ENCODE measurements at places on chromosomes 3 and 15.

- DNase-seq = no peak
Observed at GRCh38 chr3:120678331-120678947, 3.6 kb downstream of the HGD start.

GRCh38 chr3:61066800-61067199, 184.5 kb downstream of the FHIT start:
- DNase-seq = no peak

DNA sequence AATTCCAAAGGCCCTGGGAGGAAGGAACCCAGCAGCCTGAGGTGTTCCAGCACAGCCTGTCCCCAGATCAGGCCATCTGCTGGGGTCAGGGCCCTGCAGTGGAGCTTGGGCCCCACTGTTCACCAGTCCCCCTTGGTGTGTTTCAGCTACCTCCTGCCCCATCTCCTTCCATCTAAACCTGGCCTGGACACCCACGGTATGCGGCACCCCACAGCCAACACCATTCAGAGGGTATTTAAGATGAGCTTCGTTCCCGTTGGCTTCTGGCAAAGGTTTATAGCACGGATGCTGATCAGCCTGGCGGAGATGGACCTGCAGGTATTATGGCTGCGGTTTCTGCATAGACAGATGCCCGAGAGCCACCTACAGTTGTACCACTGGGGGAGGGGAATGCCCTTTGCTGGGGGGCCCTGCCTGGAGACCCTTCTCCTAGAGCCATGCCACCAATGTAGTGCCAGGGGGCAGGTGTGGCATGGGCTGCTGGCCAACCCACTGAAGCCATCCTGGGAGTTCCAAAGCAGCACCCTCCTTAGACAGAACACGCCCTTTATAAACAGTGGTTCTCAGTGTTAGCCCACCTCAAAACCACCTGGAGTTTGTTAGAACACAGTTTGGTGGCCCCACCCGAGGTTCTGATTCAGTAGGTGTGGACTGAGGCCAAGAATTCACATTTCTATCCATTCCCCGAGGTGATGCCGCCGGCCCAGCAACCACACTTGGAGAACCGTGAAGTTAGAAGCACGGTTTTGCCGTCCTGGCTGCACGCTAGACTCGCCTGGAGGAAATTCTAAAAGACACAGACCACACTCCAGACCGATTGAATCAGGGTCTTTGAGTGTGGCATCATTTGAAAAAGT, 126.9 kb downstream of the LRRK1 start:
- DNase-seq = no peak

DNA sequence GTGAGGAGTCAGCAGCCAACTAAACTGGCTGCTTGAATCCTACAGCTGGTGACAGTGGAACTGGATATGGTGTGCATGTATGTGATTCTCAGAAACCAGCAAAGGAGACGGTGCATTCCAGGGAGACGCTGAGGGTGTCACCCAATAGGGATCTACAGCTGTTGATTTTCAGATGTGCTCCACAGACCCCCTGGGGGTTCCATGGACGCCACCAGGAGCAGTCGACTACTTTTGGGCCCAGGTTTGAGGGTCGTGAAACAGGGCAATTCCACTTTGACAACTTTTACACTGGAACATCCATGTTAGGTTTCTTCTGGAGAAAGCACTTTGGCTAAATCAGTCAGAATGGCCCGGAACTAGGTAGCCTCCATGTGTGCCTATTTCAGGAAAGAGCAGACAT, 71.5 kb upstream of the MEX3B start:
- no peak for DNase-seq

DNA sequence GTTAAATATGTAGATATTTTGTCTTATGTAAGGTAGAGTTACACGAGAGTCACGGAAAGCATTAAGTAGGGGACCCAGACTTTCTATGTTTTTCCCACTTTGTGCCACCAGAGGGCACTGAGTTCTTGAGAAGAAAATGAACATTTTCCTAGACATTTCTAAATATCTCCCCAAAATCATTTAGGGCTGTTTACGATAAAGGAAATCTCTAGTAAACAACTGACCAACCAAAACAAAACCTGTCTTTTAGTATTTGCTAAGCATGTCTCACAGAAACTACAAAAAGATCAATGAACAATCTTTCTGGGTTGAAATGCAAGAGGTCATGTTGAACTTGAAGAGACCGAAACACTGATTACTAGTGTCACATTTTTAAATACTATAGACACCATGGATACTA, 16.1 kb downstream of the POU1F1 start:
- DNase-seq = peak; percentile 27

- DNase-seq = no peak
Observed at GRCh38 chr3:87805670-87806069, 253.1 kb downstream of the CGGBP1 start.

- no peak for DNase-seq
Observed at GRCh38 chr15:100405179-100405578, 63.4 kb upstream of the ADAMTS17 start.

DNA sequence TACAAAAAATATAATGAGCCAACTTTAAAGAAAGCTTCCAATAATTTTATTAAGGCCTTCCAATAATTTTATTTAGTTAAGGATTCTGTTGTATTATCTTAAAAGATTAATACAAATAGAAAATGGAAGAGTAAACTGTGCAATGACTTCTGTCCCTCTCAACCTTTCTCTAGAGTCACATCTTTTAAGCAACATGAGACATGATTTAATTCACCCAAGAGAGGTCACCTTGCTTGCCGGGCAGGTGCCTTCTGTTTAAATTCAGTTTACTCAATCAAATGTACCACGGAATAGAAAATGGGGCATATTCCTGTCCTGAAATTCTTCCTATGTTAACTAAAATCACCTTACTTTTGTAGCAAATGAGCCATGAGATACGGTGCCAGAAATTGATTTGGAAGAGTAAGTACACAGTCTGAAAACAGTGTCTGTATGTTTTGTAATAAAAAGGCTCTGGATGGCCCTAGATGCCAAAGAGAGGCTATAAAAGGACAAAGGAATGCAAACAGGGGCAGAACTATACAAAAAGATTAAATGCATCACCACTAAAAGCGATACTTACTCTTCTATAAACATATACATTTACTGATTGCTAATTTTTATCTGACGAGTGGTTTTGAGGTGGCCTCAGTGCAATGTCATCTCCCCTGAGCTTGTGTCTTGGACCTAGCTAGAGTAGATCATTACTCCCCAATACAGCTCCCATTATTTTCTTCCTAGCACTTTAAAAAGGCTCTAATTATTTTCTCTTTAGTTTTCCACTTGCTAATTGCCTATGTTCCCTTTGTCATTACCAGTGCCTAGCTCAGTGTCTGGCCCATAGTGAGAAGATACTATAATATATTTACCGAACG, 134.0 kb downstream of the FHIT start:
- DNase-seq = no peak

GRCh38 chr3:42273361-42273760, 7.4 kb upstream of the CCK start:
- DNase-seq = no peak
